ENCODE measurements at places on chromosomes 12 and 14.

GRCh38 chr12:59408431-59408830 lies 187.4 kb upstream of the SLC16A7 start:
- DNase-seq, result no peak

DNA sequence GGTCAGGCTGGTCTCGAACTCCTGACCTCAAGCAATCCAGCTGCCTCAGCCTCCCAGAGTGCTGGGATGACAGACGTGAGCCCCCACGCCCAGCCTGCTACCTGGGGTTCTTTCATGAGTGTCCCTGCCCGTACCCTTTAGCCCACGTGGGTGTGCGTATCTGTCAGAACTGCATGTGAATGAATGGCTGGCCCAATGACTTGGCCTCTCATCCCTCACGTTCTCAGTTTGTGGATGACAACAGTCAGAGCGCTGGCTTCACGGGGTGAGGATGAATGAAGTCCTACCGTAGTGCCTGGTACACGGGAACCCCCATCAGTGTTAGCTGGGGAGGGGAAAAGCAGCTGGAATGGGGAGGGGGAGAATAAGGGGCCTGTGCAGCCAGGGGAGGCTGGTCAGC lies 16.1 kb upstream of the ZDHHC22 start:
- DNase-seq, result no peak

GRCh38 chr14:52332269-52332668 lies 18.2 kb downstream of the PTGER2 start:
- no peak for DNase-seq

- no peak for DNase-seq
These were observed 100.1 kb downstream of the SCARB1 start for GRCh38 chr12:124763594-124763979.
